ENCODE measurements at places on chromosomes 7 and 10.

- DNase-seq = no peak
Observed at GRCh38 chr10:6273351-6273750, 70.6 kb downstream of the PFKFB3 start.

DNA sequence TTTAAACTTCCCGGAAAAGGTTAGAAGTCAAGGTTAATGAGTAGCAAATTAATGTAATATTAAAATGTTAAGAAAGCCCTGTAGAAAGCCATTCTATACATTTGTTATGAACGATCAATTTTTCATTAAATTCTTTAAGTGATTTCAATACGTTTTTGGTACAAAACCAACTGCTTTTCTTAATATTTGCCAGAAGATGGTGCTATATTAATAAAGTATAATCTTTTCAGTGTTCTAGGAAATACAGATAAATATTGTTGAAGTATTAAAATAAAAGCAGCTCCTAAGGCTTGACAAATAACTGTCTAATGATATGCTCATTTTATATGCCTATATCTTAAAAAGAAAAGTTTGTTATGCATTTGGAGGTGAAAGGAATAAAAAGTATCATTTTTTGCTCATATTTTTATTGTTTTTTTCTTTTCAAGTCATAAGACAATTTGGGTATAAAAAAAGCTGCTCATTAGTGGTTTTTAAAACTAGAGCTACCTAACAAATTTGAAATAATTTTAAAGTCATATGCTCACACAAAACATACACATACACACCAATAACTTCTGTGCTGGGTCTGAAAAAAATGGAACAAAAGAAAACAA, 130.3 kb upstream of the POT1 start:
- DNase-seq = no peak

DNA sequence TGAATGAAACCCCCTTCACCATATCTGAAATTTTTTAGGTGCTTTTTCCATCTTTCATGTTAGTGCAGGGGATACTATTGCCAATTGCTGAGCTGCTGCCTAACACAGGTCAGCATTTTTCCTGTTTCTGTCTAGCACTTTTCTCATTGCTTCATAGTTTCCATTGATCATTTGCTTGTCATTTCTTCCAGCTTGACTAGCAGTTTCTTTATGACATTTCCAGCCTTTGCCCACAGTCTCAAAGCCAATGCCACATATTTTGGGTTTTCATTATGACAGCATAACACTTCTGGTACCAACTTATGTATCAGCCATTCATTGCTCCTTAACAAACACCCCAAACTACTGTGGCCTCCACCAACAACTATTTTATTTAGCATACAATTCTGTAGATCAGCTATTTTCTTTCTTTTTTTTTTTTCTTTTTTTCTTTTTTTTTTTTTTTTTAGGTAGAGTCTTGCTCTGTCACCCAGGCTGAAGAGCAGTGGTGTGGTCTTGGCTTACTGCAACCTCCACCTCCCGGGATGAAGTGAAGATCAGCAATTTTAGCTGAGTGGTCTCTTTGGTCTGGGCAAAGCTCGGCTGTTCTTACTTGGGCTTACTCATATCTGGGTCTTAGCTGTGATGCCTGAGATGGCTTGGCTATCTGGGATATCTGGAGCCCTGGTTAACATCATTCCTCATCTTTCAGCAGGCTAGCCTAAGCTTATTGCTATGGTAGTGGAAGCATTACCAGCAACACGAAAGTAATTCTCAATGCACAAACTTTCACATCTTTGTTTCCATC, 102.3 kb downstream of the EPC1 start:
- no peak for DNase-seq

DNA sequence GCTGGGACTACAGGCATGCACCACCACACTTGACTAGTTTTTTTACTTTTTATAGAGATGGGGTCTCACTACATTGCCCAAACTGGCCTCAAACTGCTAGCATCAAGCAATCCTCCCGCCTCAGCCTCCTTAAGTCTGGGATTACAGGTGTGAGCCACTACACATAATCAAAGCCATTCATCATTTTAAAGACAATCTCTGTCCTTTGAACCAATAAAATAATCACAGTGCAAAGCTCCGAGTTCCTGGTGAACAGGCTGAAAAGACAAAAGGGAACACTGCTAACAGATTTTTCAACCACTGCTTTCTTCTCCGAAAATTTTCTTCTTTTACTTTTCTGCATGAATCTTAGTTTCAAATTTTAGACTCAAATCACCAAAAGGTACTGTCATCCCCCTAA, 58.5 kb downstream of the PARD3 start:
- no peak for DNase-seq

DNA sequence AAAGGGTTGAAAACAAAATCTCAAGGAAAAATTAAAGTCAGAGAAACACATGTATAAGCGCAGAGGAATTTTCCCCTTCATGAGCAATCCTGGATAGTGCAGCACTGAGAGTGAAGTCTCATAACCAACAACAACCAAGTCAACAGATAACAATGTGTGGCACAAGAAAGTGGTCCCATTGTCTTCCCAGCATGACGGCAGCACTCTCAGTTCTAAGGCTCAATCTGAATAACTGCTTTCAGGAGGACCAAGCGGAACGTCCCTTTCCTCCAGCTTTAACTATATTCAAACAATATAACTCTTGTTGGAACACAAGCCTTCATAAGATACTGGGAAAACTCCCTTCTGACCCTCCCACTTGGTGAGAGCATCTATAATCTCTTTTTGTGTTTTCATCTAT, 137.9 kb downstream of the RAPGEF5 start:
- DNase-seq = no peak

GRCh38 chr7:26166684-26167266, 14.8 kb downstream of the NFE2L3 start:
- DNase-seq = no peak

- DNase-seq = no peak
Observed at GRCh38 chr7:1130021-1130990, 29.7 kb downstream of the ZFAND2A start.

DNA sequence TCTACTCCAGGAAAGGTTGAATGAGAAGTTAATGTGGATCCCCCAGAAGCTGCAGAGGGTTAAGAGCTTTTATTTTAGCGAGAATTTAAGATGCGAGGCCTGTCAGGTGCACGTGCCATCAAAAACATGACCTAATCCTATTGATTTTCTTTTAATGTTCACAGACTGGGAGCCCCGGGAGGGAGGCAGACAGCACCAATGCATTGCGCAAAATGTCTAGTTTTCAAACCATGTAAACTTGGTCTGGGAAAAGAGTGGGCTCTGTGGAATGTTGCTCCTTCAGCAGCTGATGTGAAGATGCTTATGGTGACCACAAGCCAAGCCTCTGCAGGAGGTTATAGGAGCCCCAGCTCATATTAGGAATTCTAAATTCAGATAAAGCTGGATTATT, 172.0 kb upstream of the ITGB1 start:
- no peak for DNase-seq

Measured in GM04504 (cell line).